GM23338 (cell line): ENCODE measurements at places on chromosomes 12 and 14. TPM values are rescaled to one million over a fixed set of nuclear protein-coding genes. Genes with fewer than 3 reads are reported as not detected.

The MGAT4C gene
- 4.1 and 4.5 TPM in 2 replicates for polyA plus RNA-seq

The KRT71 gene
- polyA plus RNA-seq: not detected in 2 replicates

GRCh38 chr14:91878274-91878673, 10.9 kb upstream of the TC2N start:
- DNase-seq: peak; percentile 28

- DNase-seq: peak; percentile 97
Measured at GRCh38 chr12:120528861-120529525, at the start of gene COQ5. Gene COQ5, minus strand, starts transcription at chr12:120529158. Its CDS starts 17 bp downstream, at chr12:120529141.

DNA sequence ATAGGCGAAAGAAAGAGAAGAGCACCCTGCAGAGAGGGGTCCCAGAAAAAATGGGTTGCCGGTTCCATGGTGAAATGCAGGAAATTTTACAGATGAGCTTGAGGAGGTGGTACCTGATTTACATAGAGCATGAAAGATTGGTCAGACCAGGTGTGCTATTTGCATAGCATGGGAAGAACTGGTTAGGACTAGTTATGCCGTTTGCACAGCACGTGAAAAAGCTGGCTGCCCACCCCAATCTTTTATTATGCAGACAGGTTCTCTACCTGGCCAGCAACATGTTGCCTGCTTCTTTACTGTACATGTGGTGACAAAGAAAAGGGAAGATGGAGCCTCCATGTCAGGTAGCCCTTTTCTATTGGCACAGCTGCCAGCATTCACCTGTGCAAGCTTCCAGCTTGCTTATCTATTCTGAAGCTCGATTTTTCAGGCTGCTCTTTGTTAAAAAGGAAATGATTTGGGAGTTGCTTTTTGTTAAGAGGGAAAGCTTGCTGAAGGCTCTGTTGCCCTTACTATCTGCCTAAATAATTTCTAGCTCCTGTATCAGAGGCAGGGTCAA, 62.9 kb upstream of the ELK3 start:
- DNase-seq: no peak

DNA sequence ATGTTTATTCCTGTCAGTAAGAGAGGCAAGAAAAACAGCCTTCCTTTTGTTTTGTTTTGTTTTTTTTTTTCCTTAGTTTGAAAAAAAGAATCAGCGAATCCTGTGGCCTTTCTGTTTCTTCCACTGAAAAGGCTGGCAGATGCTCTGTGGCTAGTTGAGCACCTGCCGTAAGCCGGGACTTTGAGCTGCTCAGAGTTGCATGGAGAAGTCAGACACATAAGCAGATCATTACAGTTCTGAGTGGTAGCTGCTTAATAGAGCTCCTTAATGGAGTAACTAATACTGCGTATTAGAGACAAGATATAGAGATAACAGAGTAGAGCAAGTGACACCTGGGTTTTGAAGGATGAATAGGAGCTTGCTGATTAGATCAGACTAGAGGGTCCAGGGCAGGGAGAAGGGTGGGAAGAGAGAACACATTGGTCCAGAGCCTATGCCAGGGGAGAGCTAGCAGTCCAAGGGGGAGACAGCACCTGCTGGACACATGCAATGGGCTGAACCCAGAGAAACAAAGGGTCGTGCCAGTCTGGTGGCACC, 129.4 kb downstream of the TSPAN9 start:
- no peak for DNase-seq

- DNase-seq: no peak
Measured at GRCh38 chr12:17110316-17110715, 504.4 kb upstream of the LMO3 start.
